ENCODE measurements at places on chromosomes 2 and 18.

DNA sequence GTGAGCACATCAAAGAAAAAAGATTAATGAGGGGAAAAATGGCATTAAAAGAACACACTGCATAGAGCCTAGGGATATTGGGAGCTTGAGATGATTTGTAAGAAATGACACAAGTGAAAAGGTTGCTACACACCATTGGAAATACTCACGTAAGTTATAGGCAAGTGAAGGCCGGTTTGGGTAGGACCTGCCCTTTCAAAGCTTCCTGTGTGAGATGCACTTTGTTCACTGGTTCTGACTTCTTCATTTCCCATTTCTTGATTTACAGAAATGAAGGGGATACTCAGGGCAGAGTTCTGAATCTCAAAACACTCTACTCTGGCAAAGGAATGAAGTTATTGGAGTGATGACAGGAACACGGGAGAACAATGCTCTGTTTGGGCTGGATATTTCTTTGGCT lies at the start of gene IL18RAP:
TSS of gene IL18RAP (plus strand) at position 251 of the 400 bp plus-strand sequence. CDS start at position 369, 118 bp downstream.
- no peak for DNase-seq

DNA sequence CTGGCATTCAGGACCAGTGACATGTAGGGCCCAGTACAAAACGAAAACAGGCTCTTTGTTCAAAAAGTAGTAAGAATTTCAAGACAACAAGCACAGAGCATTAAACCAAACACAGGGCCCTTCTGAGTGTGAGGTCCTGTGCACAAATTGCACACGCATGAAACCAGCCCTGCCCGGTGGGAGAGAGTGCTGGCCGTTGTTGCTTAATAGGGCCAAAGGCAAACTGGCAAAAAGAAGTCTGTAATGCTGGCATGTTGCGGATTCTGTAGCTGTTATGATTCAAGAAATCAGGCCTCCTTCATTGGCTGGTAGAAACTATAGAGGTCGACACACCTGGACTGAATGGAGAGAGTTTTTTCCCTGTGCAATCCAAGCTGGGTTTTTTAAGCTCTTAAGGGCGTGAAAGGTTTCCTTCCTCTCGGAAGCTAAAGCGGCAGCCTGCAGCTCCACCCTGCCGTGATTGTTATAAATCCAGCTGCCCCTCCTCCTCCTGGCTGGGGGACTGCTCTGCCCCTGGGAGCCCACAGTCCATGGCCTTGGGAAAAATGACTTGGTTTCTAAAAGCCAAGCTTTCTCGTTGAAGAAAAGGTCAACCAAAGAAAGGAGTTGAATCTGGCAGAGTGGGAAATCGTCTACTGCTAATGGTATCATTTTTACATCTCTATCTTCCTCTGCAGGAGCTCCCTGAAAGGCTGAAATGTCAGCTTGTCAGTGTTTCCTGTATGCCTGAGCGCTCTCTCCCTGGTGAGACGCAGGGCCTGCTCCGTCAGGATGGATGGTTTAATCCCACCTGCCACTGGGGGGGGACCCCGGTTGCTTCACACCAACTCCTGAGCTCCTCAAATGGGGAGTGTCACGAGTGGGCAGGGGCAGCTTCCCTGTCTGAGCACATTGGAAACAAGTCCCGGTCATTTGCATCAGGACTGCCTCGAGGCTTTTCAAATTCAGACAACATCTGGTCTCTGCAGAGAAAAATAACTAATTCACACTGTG lies 143.6 kb downstream of the ALPK2 start:
- DNase-seq = no peak

- no peak for DNase-seq
Observed at GRCh38 chr2:225398372-225398771, 1.1 kb upstream of the NYAP2 start.

DNA sequence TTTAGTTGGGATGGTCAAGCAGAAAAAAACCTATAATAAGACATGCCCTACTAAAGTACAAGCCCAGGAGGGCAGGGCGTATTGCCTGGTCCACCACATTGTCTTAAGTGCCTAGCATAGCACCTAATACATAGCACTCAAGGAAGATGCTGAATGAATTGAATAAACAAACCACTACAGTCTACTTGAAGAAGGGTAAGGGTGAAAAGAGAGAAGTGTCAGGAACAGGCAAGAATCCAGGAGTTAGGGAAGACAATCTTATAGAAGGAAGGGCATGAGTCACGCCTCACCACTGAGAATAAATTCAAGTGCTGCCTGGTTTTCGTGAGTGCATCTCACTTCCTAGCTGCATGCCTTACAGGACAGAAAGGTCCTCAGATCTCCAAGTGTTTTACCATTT lies 13.9 kb downstream of the SLC19A3 start:
- no peak for DNase-seq
